Neuronal stem cell (in vitro differentiated cells): ENCODE measurements at places on chromosomes 12 and 14.

- no peaks in the 10 kb centered on the region for H3K27me3 ChIP-seq
- no peak overlapping the region for H3K4me3 ChIP-seq
- DNase-seq, result no peak
These were observed 69.5 kb upstream of the PLXNC1 start for GRCh38 chr12:94078736-94079509.

GRCh38 chr14:74018174-74018585 is 908 bp downstream of the ENTPD5 start:
- H3K36me3 ChIP-seq, result peaks cover 10% of the 10 kb centered on the region
- no peak for DNase-seq
- H3K4me1 ChIP-seq, result peaks cover 7% of the 10 kb centered on the region
- no peak overlapping the region for H3K27ac ChIP-seq
- H3K4me3 ChIP-seq, result peak overlapping the region; percentile 92

DNA sequence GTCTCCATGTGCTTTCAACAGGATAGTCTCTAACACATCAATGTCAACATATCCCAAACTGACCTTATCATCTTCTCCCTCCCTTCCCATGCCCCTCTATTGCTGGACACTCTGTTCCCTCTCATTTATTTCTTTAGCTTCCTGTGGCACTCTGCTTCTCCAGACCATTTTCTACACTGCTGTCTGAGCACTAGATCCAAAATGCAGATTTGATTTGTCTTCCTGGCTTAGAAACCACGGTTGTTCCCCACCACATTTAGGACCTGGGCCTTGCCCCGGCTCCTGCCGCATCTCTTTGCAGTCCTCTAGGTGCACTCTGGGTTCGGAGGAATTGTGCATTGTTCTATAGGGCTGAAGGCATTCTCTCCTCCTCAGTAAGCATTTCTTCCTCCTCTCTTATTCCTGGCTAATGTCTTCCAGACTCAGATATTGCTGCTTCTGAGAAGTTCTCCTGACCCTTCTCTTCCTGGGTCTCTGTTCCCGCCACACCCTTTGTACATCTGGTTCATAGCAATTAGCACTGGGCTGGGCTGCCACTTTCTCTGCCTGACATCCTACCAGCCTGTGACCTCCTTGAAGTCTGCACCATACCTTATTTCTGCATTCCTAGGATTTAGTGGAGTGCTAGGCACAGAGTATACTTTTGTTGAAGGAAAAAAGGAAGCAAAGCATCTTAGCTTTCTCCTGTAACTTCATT is 13.9 kb downstream of the ARG2 start:
- DNase-seq, result no peak
- no peaks in the 10 kb centered on the region for H3K36me3 ChIP-seq
- no peaks in the 10 kb centered on the region for H3K27me3 ChIP-seq
- no peak overlapping the region for H3K27ac ChIP-seq
- H3K4me3 ChIP-seq, result no peak overlapping the region

- H3K4me1 ChIP-seq, result peaks cover 4% of the 10 kb centered on the region
- DNase-seq, result no peak
- no peak overlapping the region for H3K4me3 ChIP-seq
- no peaks in the 10 kb centered on the region for H3K36me3 ChIP-seq
- no peaks in the 10 kb centered on the region for H3K27me3 ChIP-seq
- H3K27ac ChIP-seq, result no peak overlapping the region
These were observed 4.9 kb upstream of the PPP1R12A start for GRCh38 chr12:79939728-79940310.

DNA sequence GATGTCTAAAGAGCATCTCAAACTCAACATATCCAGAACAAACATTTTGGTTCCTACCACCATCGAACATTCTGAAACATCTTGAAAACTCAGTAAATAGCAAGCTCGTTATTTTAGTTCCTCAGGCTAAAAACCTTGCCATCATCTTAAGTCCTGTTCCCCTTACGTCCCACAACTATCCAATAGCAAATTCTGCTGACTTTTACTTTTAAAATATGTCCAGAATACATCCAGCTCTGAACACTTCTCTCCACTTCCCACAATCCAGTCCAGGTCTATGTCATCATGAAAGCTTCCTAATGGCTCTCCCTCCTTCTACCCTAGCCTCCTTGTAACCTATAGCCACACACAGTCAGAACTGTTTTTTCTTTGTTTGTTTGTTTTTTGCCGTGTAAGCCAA is 279.9 kb downstream of the IPO8 start:
- H3K27ac ChIP-seq, result no peak overlapping the region
- H3K4me3 ChIP-seq, result no peak overlapping the region
- no peaks in the 10 kb centered on the region for H3K36me3 ChIP-seq
- no peaks in the 10 kb centered on the region for H3K4me1 ChIP-seq
